ENCODE measurements at places on chromosomes 3 and 15.

GRCh38 chr3:141796081-141796888 is 33.1 kb downstream of the GRK7 start:
- no peak for DNase-seq

GRCh38 chr15:42919799-42920518 is 619 bp downstream of the TTBK2 start:
- DNase-seq = peak; percentile 52

- DNase-seq = no peak
Observed at GRCh38 chr15:95284933-95285421, 1045.5 kb upstream of the NR2F2 start.

- DNase-seq = no peak
Observed at GRCh38 chr3:137349557-137350348, 392.0 kb downstream of the IL20RB start.

GRCh38 chr3:58560771-58561311 is 16.4 kb downstream of the FAM107A start:
- DNase-seq = peak; percentile 96

- DNase-seq = no peak
Observed at GRCh38 chr3:169278667-169279066, 384.8 kb downstream of the MECOM start.

- no peak for DNase-seq
Observed at GRCh38 chr15:91182101-91182500, 82.0 kb downstream of the SV2B start.

GRCh38 chr15:60364612-60364924 is 33.2 kb downstream of the ANXA2 start:
- DNase-seq = no peak

GRCh38 chr3:15443826-15444524 is 16.6 kb downstream of the EAF1 start:
- DNase-seq = no peak

- no peak for DNase-seq
Observed at GRCh38 chr3:25747033-25747432, 36.2 kb downstream of the NGLY1 start.

DNA sequence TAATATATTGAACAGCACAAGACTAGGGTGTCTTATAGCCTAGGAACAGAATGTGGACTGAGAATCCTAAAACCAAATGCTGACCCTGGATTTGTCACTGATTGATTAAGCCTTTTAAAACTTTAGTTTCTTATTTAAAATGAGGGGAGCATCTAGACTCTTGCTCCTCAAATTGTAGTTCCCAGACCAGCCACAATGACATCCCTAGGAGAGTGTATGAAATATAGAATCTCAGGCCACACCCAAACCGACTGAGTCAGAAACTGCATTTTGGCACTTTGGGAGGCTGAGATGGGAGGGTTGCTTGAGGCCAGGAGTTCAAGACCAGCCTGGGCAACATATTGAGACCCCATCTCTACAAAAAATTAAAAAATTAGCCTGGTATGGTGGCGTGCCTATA is 287.8 kb upstream of the UMPS start:
- DNase-seq = no peak

DNA sequence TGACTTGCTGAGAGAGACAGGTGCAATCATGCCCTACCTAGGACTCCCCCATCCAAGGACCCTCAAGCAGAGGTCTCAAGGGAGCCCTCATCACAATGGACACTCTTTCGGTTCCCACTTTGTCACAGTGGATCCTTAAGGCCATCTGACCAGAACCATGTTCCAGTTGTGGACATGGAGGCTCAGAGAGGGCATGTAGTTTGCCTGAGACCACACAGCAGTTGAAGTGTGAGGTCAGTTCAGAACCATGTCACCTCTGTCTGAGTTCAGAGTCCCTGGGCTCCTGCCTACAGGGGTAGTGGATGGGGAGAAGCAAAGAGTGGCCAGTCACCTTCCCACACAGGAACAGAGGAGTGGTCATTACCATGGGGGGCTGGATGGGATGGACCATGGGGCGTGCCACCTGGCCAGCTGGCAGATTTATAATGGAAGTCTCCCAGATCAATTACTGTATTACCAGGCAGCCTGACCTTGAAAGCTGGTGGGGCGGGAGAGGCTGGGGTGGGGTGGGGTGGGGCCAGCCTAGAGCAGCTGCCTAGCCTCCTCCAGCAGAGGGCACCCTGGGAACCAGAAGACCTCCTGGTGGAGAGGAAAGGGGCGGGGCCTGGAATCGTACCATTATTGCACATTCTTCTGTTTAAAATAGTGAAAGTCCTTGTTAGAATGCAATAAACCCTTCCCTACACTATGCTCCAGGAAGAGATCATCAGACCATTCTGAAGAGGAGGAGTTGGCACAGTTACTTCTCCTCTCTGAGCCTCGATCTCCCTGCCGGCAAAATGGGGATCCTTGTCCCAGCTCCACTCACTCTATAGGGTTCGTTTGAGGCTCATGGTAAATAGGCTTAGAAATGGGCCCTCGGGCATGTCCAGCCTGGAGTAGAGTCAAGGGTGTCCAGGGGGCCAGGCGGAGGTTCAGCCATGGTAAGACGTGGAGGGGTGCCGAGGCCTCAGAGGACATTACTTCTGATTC is 26.9 kb upstream of the LINGO1 start:
- DNase-seq = peak; percentile 57

GRCh38 chr3:55362210-55362960 is 124.7 kb downstream of the WNT5A start:
- no peak for DNase-seq

GRCh38 chr15:35078221-35078915 is 6.7 kb downstream of the NANOGP8 start:
- DNase-seq = peak; percentile 50

- DNase-seq = no peak
Observed at GRCh38 chr3:48248095-48248850, 7.4 kb downstream of the ZNF589 start.

- peak; percentile 71 for DNase-seq
Observed at GRCh38 chr3:170572665-170573253, 13.1 kb downstream of the SLC7A14 start.

GRCh38 chr3:157922614-157923013 is 183.6 kb downstream of the SHOX2 start:
- no peak for DNase-seq

DNA sequence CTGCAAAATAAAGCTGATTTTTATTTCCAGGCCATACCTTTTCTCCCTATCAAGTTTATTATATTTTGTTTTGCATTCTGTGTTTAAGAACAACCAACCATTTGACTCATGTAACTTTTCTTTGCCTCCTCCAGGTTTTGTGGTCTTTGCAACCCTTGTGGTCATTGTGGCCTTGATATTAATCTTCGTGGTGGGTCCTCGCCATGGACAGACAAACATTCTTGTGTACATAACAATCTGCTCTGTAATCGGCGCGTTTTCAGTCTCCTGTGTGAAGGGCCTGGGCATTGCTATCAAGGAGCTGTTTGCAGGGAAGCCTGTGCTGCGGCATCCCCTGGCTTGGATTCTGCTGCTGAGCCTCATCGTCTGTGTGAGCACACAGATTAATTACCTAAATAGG is 27.6 kb downstream of the NIPA2 start:
- no peak for DNase-seq

- no peak for DNase-seq
Observed at GRCh38 chr15:62534996-62535395, 369.9 kb upstream of the C2CD4B start.

DNA sequence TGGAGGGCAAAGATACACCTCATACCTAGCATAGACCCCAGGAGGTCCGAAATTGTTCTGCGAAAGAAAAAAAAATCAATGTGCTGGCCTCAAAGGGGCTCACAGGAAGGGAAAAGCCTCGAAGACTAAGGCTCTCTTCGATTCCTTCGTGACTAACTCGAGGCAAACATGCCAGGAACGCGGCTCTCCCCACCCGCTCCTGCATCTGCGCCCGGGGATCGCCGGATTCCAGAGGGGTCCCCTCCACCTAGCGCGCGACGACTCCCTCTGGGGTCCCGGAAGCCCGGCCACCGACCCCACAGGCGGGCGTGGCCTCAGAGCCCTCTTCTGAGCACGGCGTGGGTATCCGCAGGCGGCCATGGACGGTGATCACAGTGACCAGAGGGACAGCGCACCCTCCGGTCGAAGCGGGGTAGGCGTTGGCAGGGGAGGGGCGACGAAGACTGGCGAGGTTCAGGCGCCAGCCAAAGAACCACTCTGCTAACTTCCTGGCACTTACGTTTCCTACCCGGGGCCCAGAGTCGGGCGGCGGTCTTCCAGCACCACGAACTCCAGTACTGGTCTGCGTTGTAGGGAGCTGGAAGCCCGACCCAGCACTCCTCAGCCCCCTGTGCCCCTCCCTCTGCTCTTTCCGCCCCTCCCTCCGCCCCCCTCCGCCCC is 515 bp upstream of the EIF3J start:
- DNase-seq = peak; percentile 86

DNA sequence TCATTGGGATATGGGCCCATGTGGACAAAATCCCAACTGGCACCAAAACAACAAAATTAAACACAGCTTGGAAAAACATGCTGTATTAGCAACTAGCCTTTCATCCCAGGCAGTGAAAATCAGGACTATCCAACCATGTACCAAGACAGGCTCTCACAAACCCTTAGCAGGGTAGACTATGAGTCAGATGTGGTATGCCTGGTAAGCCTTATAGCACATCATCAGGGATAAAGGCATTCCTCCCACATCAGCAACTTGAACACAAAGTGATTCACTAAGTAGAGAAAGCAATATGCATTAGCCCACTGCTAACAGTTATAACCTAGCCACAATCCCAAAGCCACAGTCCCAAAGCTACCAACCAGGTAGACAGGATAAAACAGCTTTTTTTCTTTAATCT is 8.0 kb downstream of the CEP152 start:
- DNase-seq = peak; percentile 86

DNA sequence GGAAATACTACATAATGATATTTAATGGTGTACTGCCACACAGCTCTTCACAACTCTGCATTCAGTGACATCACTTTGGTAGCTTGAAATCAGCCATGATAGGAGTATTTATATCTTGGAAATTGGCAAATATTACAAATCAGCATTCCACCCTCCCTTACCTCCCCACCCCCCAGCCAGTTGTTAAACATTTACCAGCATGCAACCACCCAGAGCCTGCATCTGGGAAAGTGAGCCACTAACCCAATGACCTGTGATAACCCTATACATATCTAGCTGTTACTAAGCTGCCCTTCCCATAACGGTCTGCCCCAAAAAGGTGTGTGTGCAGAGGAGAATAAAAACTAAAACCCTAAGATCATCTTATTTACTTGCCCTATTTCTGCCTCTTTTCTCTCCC is 44.6 kb upstream of the SATB1 start:
- DNase-seq = no peak

- DNase-seq = no peak
Observed at GRCh38 chr3:15496341-15496664, 25.2 kb downstream of the COLQ start.

DNA sequence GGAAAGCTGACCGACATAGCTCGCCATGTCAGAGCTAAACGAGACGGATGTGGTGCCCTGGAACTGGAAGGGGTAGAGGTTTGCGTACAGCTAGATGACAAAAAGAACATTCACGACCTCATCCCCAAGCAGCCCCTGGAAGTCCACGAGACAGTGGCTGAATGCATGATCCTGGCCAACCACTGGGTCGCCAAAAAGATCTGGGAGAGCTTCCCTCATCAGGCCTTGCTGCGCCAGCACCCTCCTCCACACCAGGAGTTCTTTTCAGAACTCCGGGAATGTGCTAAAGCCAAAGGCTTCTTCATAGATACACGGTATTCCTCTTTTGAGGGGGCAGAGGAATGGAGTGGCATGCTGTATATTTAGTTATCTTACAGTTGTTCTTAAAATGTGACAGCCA is 30.4 kb downstream of the TIPIN start:
- no peak for DNase-seq

GRCh38 chr15:37059086-37059485 is 41.3 kb downstream of the MEIS2 start:
- no peak for DNase-seq

DNA sequence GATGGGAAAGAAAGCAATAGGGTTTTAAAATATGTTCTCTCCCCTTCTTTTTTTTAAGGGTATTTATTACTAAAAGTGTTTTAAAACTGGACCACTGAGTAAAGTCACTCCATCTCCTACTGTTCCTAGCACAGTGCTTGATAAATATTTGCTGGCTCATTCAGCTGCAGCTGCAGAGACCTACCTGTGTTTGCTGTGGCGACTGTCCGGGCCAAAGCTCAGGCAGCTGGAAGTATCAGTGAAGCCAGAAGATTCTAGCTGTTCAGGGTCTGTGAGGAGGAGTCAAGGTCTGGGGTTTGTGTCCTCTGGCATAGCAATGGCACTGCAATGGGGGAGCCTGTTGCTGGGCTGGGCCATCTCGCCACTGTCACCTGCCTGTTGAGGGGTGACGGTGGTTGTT is 109.9 kb downstream of the RPLP1 start:
- DNase-seq = no peak

DNA sequence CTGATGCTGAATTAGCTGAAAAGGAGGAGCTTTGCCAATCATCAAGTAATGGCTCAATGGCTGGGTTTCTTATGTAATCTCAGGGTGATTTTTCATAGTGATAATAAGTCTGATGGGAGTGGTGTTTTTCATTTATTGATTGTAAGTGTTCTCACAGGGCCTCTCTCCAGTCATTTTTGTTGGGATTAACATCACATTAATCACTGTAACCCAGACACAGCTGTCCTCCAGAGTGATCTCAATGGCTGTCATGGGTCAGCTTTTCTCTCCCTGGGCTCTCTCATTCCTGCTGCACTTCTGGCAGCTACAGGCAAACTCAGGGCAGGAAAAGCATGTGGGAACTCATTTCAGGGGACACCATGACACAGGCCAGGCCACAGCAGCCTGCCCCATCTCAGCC is 162.9 kb downstream of the LRTM1 start:
- DNase-seq = no peak

- no peak for DNase-seq
Observed at GRCh38 chr15:20367093-20367492, 174.5 kb downstream of the GOLGA6L6 start.

- DNase-seq = no peak
Observed at GRCh38 chr3:171066206-171066605, 39.7 kb upstream of the SLC2A2 start.

GRCh38 chr15:91400481-91400880 is 300.4 kb downstream of the SV2B start:
- no peak for DNase-seq

DNA sequence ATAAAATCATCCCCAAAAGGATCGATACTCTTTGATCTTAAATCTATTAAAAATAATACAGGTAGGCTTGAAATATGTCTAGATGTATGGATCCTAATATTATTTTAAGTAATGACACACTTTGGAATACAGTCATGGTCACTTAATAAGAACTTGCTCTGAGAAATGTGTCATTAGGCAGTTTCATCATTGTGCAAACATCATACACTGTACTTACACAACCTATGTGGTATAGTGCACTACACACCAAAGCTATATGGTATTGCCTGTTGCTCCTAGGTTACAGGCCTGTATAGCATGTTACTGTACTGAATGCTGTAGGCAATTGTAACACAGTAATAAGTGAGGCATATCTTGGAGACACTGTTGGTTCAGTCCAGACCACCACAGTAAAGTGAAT is 307.1 kb downstream of the RAP2B start:
- no peak for DNase-seq

GRCh38 chr3:15309662-15310335 is 22.6 kb downstream of the SH3BP5 start:
- no peak for DNase-seq

Measured in ACHN (cell line).